ENCODE measurements at places on chromosomes 11 and 22. TPM values are rescaled to one million over a fixed set of nuclear protein-coding genes. Genes with fewer than 3 reads are reported as not detected.

DNA sequence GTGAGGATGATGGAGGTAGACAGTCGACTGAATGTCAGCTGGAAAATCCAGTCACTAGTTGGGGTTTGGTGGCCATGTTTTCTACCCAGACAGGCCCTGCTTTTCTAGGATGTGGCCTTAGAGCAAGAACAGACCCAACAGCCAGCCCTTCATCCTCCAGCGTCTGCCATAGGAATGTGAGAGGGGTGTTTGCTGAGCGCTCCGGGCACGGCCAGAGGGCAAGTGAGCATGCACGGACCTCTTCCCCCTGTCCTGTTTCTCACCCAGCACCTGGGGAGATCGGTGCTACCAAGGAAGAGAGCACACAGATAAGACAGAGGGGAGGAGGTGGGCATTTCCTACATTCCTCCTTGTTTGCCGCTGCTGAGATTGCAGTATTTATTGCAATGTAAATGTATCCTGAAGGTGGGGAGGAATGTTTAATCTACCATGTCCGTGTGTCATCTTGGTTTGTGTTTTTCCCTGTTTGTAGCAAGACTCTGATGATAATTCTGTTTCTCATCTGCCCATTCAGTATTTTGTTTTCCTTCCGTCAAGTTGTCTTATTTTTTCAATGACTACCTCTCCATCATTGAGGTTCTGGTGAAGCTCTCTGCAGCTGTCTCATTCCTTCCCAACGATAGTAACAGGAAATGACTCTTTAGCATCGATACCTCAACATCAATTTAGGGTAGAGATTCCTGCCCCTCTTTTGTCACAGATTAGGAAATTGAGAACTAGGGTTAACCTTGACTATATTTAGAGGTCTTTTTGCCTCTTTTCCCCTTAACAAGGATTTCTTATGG, 4.9 kb upstream of the ATF4 start:
- H3K27me3 ChIP-seq = no peaks in the 10 kb centered on the region
- no peak overlapping the region for H3K27ac ChIP-seq
- peaks cover 65% of the 10 kb centered on the region for H3K36me3 ChIP-seq
- no peak for DNase-seq
- no peak overlapping the region for H3K4me3 ChIP-seq
- H3K4me1 ChIP-seq = peaks cover 10% of the 10 kb centered on the region

DNA sequence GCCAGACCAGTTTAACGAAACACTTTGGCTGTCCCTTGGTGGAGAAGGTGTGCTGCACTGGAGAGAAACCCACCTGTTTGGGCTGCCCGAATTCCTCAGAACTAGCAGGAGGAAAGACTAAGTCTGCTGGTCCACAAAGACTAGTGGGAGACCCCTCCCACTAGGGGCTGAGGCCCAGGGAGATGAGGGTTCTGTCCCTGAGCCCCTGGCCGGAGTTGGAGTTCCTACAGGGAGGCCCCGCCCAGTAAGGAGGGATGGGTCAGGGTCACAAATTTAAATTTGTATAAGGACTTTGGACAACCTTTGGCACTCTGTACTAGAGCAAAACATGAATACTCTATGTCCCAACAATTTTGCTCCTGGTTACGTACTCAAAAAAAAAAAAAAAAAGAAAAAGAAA, 200.8 kb upstream of the C11orf87 start:
- no peak for DNase-seq
- no peaks in the 10 kb centered on the region for H3K4me1 ChIP-seq
- no peaks in the 10 kb centered on the region for H3K36me3 ChIP-seq
- no peak overlapping the region for H3K27ac ChIP-seq

Gene MS4A4E
- 0.89 TPM for total RNA-seq

Gene PDGFB
- 15.4 TPM for total RNA-seq

Gene SYVN1
- 54.2 TPM for total RNA-seq

Gene MS4A6A
- total RNA-seq = 99.5 TPM

Gene CDC45
- total RNA-seq = 1.8 TPM

DNA sequence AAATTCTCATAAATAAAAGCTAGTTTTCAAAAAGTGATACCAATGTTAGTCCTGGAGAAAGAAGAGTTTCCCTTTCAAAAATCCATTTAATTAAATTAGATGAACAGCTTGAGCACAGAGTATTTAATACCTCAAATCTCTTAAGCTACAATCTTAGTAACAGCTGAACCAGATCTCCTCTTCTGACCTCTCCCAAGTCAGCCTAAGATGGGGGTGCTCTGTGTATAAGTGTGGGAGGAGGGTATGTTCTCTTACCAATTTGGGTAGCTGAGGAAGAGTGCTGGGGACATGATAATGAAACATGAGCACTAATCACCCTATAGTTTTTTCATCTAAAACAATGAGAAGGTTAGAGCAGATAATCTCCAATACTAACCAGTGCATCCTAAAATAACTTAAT, 9.6 kb downstream of the TPH1 start:
- H3K27ac ChIP-seq = no peak overlapping the region
- no peaks in the 10 kb centered on the region for H3K27me3 ChIP-seq
- no peaks in the 10 kb centered on the region for H3K4me1 ChIP-seq

- no peaks in the 10 kb centered on the region for H3K36me3 ChIP-seq
- H3K4me3 ChIP-seq = no peak overlapping the region
- peaks cover 42% of the 10 kb centered on the region for H3K4me1 ChIP-seq
- H3K27me3 ChIP-seq = no peaks in the 10 kb centered on the region
Observed at GRCh38 chr11:34640050-34640923, 19.4 kb downstream of the EHF start.

DNA sequence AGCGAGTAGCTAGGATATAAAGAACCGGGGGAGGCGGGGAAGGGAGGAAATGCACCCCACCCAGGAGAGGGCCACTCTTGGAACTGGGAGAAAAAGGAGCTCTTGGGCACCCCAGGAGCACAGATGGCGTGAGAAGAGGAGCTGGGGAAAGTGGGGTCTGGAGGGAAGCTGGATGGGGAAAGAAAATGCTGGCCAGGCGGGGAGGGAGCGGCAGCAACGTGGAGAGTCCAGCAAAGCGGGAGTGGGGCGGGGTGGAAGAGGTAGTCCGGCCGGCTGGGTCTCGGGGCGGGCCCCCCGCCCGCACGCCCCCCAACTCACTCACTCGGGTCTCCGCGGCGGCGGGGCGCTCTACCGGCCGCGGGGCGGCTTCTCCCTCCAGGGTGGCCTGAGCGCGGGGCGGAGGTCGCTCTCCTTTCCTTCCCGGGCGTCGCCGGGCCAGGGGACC, 522 bp downstream of the TOB2 start:
- peaks cover 21% of the 10 kb centered on the region for H3K4me1 ChIP-seq
- peak overlapping the region; percentile 97 for H3K27ac ChIP-seq
- DNase-seq = no peak
- peaks cover 14% of the 10 kb centered on the region for H3K36me3 ChIP-seq

DNA sequence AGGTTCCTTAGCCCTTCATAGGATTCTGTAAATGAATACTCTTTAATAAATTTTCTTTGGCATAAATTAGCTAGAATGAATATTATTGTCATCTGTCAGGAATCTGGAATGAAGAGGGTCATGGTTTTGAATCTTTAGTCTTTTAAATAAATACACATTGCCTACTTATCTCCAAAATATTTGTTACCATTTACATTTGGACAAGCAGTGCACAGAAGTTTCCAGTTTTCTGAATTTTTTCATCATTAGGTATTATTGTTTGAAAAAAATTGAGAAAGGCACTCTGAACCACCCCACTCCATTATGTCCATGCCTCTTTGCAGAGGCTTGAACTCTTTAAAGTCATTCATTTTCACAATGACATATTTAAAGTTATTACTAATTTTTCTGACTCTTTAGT, 549.0 kb upstream of the LUZP2 start:
- DNase-seq = no peak
- no peak overlapping the region for H3K4me3 ChIP-seq
- no peak overlapping the region for H3K27ac ChIP-seq
- no peaks in the 10 kb centered on the region for H3K36me3 ChIP-seq
- H3K4me1 ChIP-seq = no peaks in the 10 kb centered on the region

Gene FANCF
- 7.5 TPM for total RNA-seq
